ENCODE measurements at places on chromosomes 7 and 10.

GRCh38 chr7:75711656-75712514, 26.9 kb downstream of the HIP1 start:
- DNase-seq, result no peak

DNA sequence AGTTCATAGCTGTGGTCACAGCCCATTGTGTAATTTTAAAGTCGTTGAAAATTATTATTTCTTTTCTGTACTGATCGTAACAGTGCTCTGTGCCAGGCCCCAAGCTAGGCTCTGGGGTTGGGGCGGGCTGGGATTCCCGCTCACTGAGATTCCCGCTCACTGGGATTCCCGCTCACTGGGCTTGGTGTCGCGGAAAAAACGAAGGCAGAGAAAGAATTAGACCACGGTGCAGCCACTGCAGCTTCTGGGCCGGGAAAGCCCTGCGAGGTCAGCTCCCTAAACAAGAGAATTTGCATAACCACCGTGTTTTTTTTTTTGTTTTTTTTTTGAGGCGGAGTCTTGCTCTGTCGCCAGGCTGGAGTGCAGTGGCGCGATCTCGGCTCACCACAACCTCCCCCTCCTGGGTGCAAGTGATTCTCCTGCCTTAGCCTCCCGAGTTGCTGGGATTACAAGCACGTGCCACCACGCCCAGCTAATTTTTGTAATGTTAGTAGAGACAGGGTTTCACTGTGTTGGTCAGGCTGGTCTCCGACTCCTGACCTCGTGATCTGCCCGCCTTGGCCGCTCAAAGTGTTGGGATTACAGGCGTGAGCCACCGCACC, 31.2 kb downstream of the FOXK1 start:
- DNase-seq, result no peak

GRCh38 chr7:47313564-47313963, 268.3 kb downstream of the TNS3 start:
- DNase-seq, result no peak

DNA sequence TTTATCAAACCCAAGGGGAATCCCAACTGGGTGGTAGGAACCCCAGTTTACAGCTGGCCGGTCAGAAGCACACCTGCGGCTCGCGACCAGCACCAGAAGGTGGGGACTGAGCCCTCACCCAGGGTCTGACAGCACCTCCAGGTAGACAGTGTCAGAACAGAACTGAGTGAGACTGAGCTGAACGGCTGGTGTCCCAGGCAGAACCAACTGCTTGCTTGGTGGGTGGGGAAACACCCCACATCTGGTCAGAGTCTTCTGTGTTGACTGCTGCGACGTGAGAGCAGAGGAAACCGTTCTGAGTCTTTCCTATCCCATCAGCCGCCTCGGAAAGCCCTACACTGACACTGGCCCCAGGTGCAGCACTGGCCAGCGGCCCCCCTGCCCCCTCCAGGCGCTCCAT, 160.7 kb downstream of the MAD1L1 start:
- DNase-seq, result no peak

DNA sequence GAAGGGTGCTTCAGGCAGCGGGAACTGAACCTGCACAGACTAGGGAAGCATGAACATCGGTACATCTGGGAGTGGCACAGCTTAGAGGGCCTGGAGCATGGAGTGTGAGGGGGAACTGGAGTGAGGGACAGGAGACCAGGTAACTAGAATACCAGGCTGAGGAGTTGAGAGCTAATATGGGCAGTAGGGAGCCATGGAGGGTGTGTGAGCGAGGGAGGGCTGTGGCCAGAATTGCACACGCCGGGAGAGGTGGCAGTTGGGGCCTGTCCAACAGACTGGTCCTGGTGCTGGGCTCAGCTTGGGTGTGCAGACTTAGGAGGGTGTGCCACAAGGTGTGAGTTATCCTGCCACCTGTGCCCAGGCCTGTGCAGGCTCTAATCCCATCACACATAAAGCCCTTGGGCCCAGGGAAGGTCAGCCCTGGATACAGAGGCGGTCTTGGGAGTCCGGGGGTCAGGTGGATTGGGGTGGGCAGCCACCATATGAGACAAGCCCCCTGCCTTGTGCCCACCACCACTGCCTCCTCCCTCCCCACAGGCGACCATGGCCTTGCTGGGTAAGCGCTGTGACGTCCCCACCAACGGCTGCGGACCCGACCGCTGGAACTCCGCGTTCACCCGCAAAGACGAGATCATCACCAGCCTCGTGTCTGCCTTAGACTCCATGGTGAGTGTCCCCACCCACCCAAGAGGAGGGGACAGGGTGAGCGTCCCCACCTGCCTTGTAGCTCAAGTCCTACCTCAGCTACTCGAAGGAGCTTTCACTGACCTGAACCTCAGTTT, 54.0 kb downstream of the GTF2IRD1 start:
- no peak for DNase-seq

DNA sequence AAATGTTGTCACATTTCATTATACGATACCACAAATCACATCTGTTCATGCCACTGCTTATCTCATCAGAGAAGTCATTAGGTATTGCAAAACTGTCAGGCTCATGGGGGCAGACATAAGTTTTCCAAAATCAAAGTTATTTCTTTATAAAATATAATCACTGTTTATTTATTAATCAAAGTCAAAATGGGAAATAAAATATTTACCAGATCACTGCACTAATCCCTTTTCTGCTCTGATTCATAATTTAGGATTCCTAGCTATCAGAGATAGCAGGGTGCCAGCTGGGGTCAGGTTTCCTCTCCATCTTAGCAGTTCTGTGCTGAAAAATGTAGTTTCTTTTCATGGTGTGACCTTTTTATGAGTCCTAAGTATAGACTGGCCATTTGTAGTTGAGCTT, 117.7 kb upstream of the LANCL2 start:
- no peak for DNase-seq

DNA sequence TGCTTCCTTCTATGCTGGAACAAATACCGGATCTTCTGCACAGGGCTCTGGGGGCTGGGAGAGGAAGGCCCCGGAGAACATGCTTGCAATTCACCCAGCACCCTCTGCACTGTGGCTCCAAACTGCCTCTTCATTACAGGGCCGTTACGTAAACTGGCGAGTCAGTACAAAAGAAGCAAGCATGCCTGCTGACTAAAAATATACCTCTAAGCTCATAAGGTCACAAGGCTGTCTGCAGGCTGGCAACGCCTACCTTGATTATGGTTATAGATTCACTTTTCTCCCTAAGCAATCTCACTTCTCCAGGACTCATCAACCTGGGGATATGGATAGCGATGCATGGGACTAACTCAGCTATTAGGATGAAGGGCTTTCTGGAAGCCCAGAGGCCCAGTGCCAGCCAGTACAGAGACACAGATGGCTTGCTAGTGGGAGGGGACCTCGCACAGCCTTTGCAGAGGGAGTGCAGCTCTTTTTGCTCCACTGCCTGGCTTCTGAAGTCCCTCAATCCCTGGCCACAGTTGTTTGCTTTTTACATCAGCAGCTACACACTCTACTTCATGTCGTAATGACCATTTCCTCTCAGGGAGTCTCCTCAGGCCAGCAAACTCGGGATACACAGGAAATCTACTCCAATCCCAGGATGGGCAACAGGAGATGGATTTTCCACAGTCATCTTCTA, 96.1 kb downstream of the SH3PXD2A start:
- DNase-seq, result no peak

Measured in neural crest cell (in vitro differentiated cells).